ENCODE measurements at places on chromosomes 12 and 14. TPM values are rescaled to one million over a fixed set of nuclear protein-coding genes. Genes with fewer than 3 reads are reported as not detected.
A peak's percentile ranks its signal among the peaks of the same experiment; 100 is the strongest.

DNA sequence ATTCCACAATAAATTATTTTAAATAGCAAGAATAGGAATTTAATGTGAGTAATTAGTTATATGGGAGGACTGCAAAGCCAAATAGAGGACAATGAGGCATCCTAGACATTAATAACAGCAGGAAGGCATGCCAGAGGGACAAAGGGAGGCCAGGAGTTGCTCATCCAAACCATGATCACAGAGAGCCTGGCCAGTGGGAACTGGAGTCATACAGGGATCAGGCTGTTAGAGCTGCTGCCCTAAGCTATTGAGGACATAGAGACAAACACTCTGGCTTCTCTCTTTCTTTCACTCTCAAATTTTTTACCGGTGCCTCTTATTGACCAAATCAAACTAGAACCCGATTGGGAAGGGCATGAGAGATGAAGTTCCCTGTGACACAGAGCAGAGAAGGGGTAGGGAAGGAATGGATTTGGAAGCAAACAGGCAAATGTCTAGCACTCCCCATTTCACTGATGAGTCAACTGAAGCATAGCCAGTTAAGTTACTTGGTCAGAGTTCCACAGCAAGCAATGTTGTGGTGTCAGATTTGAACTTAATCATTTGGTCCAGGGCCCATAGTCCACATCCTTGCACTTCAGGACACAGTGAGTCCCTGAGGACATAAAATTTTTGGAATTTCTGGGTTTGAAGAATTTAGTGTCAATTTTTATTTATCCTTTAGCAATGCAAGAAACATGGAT, 17.9 kb upstream of the CFAP54 start:
- no peak for DNase-seq

DNA sequence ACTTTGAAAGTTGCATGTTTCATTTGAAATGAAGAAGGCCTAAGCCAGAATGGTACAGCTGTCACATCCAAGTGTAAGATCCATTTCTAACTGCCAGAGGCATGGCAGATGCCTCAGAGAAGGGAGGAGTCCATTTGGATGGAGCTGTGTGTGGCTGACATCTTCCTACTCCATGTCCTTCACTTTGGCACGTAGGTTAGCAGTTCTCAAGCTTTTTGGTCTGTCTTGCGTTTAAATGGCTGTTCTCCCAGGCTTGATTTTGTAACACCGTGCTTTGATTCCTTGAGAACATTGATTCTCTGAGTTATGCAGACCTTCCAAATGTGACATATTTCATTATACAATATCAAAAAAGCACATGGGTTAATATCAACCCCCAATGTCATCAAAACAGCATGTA, 23.4 kb downstream of the EML1 start:
- DNase-seq = no peak

DNA sequence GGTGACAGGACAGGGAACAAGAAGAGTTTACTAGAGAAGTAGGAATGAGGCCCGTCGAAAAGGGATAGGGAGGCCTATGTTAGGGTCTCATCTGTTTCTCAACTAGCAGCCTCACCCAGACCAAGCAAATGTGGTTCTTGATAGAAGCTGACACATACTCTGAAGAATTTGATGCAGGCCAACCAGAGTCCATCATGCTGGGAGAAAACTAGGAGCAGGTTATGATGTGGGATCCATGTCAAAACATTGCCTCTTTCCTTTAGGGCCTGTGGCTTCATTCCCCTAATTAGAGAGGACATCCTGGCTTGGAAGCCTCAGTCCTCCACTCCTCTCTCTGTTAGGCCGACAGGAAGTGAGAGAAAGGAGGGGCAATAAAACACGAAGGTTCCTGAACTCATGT, 122.8 kb downstream of the NTF3 start:
- no peak for DNase-seq

GRCh38 chr14:99242238-99242637, 29.8 kb downstream of the BCL11B start:
- no peak for DNase-seq

GRCh38 chr14:96380735-96381134, 11.2 kb upstream of the AK7 start:
- no peak for DNase-seq

GRCh38 chr14:58557242-58557641, 80.5 kb upstream of the DACT1 start:
- no peak for DNase-seq

DNA sequence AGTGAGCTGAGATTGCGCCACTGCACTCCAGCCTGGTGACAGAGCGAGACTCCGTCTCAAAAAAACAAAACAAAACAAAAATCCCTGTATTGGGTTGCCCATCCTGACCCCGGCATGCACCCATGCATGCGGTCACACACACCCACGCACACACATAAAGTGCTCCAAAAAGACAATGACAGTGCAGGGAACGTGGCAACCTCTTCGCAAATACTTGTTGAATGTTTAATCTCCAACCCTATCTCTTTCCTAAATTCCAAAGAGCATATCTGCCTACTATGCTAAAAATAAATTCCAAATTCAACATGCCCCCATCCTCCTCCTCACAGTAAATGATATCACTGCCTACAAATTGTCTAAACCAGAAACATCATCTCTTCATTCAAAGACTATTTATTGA, 13.5 kb downstream of the SLC7A7 start:
- no peak for DNase-seq

GRCh38 chr14:97633131-97633738, 836.1 kb downstream of the VRK1 start:
- DNase-seq = no peak

- no peak for DNase-seq
Observed at GRCh38 chr14:54669721-54670561, 103.0 kb downstream of the SAMD4A start.

DNA sequence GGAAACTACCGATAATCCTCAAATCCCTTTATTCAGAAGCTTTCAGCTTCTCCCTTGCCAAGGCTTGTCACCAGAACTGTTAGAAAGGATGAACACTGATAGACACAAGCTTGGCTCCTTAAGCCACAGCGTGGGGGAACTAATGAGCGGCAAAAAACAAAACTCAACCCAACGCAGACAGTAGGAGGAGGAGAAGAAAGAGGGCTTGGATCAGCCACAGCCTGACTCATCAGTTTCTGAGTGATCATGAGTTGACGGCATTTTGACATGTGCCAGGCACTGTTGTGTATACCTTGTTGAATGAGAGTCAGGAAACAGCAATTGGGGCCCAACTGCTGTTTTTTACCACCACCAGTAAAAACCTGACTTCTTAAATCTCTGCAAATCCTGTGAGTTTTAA, 23.7 kb downstream of the PLXNC1 start:
- DNase-seq = no peak

DNA sequence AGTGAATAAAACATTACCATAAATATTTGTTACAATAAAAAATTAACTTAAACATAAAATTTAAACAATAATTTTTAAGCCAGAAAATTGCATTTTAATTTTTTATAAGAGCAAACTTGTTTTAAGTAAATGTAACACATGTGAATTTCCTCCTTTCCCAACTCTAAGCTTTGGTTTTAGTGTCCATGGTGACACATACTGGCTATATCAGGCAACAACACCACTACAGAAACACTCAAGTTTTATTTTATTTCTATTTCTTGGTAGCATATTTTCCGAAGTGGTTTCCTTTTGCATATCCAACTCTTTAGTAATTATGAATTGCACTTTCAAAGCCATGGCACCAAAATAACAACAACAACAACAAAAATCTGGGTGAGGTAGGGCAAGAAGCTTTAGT, 2.2 kb downstream of the NELL2 start:
- peak; percentile 75 for DNase-seq

GRCh38 chr14:36521598-36522345, 1.7 kb upstream of the NKX2-1 start:
- peak; percentile 31 for DNase-seq

DNA sequence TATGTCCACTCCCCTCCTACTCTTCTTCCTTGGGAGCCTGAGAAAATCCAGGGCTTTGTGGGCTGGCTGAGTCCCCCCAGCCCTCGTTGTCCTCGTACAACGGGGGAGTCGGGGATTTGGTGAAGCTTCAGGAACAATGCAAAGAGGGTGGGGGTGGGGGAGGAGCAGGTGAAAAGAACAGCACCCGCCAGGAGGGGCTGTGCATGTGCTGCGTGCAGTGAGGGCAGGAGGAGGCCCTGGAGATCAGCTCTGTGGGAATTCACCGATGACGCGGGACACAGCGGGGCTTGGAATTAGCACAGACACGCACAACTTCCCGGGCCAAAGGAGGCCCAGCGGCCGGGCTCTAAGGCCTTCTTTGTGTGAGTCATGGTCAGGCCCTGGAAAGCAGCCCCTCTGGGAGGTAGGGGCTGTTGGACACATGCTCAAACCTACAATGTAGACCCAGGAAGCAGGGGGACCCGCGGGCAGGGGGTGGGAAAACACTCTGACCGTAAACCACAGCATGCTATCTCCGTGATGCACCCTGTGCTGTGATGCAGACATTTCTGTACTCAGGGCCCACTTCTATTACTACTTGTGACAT, 32.8 kb downstream of the RBM19 start:
- DNase-seq = peak; percentile 72

DNA sequence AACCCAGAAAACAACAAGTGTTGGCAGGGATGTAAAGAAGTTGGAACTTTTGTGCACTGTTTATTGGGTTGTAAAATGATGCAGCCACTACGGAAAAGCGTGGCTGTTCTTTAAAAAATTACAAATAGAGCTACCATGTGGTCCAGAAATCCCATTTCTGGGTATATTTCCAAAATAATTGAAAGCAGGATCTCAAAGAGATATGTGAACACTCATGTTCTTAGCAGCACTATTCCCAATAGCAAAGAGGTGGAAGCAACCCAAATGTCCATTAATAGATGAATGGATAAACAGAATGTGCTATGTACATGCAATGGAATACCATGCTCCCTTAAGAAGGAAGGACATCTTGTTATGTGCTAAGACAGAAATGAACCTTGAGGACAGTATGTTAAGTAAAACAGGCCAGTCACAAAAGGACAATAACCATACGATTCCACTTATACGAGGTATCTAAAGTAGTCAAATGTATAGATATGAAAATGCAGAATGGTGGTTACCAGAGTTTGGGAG, 249.5 kb downstream of the PHLDA1 start:
- DNase-seq = no peak

DNA sequence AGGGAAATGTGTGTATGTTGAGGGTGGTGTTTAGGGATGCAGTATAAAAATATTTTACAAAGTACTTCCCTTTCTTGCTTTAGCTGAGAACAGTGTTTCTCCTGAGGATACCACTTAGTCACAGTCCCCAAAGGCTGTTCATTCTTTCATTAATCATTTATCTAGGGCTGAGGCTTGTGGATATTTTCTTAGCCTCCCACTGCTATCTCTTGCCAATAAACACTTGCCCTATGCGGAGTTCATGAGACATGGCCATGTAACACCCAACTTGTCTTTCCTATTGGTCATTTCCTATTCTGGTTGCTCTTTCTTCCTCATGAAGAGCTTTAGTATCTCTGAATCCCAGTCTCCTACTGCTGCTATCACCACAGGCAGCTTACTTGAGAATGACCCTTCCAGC, 75.1 kb downstream of the ETNK1 start:
- DNase-seq = no peak

DNA sequence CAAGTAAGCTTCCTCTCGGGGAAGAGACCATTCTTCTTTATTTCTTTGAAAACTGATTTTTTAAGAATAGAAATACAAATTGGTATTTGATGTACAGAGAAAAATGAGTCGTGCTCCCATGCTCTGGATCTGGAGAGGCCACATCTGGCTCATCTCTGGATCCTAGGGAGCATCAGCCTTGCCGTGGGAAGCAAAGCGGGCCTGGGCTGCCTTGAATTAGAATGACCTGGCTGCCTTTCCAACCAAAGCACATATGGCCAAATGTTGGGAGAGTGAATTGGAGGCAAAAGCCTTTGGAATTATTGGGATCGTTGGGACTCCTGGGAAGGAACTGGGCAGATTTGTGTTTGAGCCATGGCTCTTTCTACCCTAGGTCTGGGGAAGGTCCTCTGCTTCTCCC, 80.0 kb downstream of the SLC25A47 start:
- no peak for DNase-seq

GRCh38 chr12:12645485-12645884, 33.8 kb downstream of the CREBL2 start:
- DNase-seq = no peak

GRCh38 chr12:131608740-131609690, 101.9 kb upstream of the SFSWAP start:
- DNase-seq = peak; percentile 84

- no peak for DNase-seq
Observed at GRCh38 chr12:109967383-109968031, 28.7 kb downstream of the GIT2 start.

GRCh38 chr12:97177481-97177880, 270.4 kb downstream of the NEDD1 start:
- DNase-seq = no peak

DNA sequence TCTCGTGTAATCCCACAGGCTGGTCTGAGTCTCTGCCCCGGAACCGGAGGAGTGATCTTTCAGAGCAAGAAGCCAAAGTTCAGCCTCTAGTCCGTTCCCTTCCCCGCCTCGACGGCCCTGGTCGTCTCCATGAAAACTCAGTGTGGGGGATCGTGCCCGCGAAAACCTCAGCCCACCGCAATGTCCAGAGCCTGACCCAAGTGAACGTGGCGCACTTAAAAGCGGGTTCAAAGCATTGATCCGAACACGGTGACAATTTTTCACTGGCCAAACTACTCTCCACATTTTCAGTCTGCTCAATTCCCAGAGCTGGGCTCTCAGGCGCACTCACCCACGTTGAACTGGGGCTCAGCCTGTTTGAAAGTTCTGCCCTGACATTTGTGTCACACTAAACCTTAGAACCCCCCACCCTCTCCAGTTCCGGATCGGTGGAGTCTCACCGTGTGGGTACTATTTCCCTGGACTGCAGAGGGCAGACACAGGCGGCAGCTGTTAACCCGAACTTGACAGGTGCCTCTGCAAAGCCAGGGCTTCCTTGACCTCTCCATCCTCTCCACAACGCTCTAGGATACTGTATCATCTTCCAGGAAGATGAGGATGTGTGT, 886 bp upstream of the PRICKLE1 start:
- DNase-seq = peak; percentile 24

GRCh38 chr12:93176165-93176564, 201.6 kb upstream of the NUDT4 start:
- no peak for DNase-seq

- DNase-seq = no peak
Observed at GRCh38 chr12:120121766-120122293, 5.3 kb upstream of the RAB35 start.

Gene BDKRB2
- polyA plus RNA-seq = 0.83 TPM

Gene RNASE13
- polyA plus RNA-seq = not detected

Gene PTHLH
- polyA plus RNA-seq = 0.58 TPM

Gene ZFYVE26
- polyA plus RNA-seq = 6.8 TPM

Gene LTBP2
- polyA plus RNA-seq = 2.8 TPM

Gene FAM181A
- 2.3 TPM for polyA plus RNA-seq

Gene ATF7
- polyA plus RNA-seq = 36.2 TPM

Gene GPR65
- 0.07 TPM for polyA plus RNA-seq

Gene KERA
- polyA plus RNA-seq = not detected

Gene LMNTD1
- polyA plus RNA-seq = not detected

Gene PRB3
- polyA plus RNA-seq = not detected
